ENCODE measurements at places on chromosomes 5 and 9.

DNA sequence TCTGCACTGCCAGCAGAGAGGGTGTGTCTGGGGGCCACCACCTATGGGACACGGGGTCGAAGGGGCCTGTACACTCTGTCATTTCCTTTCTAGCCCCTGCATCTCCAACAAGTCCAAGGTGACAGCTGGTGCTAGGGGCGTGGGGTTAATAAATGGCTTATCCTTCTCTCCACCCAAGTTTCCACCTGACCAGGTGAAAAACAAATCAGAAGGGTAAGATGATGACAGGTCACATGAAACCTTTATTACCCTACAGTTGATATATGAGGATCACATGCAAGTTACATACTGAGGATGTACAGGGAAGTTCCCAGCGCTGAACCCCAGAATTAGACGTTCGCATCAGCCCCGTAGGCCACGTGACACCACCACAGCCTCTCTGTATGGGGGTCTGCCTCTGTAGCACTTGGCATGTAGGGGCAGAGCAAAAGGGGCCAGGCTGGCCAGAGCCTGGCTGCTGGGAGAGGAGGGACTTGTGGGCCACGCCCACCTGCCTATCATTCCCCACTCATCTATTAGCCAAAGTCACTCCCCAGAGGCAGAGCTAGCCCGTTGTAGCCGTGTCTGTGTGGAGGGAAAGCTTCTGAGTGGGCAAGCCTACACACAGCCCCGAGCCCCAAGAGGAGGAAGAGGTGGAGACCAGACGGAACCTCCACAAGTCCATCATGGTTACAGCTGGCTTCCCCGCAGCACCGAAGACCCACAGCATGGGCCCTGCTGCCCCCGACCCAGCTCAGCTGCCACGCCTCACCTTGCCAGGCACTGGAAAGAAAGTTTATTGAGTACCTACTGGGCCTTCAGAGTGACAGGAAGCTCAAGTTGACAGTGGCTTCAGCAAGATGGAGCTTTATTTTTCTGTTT, 2.2 kb downstream of the TMEM141 start:
- DNase-seq: no peak

DNA sequence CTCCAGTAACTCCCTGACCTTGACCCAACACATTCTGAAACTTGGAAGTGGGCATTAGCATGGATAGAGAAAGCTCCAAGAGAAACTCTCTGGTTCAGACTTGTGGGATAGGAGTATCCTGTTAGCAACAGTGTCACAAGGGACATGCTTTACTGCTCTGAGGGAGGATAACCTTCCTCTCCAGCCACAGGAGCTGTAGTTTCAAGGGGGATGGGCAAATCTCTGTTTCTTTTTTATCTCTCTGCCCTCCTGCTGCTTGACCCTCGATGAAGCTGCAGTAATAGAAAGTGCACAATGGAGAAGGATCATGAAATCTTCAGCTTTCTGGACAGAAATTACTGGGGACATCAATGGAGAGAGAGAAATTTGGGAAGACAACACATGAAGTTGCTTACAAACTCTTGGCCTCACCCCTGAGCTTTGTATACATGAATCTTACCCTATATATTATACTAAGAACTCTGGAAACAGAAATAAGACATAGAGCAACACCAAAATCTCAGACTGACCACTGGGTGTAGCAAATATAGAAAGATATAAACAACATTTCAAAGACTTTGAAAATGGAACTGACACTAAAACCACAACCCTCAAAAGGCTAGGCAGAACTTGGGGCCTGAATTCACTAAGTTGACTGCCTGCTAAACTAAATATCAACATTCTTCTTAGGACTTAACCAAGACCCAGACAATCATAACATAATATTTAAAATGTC, 471.0 kb upstream of the MEF2C start:
- DNase-seq: no peak

DNA sequence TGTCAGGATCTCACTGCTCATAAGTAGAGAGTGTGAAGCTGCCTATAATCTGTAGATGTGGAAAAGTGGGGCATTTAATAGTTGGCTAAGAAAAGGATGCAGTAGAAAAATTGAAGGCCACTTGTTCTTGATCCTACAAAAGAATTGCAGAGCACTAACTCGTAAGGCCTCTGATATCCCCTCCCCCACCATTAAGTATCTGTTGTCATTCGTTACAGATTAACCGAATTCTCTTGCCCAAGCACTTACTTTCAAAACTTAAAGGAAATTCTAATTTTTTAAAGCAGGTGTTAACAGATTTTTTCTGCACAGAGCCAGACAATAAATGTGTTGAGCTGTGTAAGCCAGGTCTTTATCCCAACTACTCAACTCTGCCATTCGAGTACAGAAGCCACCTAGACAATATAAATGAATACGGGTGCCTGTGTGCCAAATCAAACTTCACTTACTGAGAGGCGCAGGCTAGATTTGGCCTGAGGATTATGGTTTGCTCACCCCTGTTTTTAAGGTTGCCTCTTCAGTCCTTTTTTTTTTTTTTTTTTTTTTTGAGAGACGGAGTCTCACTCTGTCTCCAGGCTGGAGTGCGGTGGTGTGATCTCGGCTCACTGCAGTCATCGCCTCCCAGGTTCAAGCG, 234.8 kb downstream of the RFK start:
- no peak for DNase-seq

DNA sequence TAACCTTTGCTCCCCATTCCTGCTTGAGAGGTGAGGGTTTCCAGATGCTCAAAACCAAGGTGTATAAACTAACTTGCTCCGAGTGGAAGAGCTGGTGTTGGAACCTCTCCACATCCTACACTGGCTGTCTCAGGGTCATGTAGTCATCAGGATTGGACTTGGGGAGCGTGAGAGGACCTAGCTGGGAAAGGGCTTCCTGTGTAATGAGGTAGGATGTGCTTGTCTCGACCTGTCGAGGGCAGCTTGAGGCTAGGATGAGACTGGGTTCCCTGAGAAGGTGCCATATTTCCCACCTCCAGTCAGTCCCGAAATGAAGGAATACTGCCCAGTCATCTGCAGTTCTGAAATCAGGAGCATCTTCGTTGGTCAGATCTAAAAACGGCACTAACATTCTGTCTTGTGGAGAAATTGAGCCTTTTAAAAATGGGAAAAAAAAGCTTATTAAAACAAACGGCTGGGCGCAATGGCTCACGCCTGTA, 1.3 kb downstream of the CCNI2 start:
- no peak for DNase-seq

- DNase-seq: no peak
Observed at GRCh38 chr5:156758011-156758791, 91.9 kb upstream of the PPP1R2B start.

DNA sequence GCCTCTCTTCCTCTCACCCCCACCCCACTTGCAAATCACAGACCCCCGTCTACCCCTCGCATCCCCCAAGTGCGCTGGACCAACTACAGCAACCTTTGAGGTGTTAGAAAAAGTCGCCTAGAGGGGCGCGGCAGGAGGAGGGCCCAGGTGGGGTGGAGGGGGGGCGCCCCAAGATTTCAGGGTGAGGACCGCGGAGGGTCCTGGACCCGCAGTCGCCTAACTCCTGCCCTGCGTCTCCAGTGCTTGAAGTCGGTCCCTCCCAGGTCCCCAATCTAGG, 379 bp upstream of the EGFLAM start:
- no peak for DNase-seq

DNA sequence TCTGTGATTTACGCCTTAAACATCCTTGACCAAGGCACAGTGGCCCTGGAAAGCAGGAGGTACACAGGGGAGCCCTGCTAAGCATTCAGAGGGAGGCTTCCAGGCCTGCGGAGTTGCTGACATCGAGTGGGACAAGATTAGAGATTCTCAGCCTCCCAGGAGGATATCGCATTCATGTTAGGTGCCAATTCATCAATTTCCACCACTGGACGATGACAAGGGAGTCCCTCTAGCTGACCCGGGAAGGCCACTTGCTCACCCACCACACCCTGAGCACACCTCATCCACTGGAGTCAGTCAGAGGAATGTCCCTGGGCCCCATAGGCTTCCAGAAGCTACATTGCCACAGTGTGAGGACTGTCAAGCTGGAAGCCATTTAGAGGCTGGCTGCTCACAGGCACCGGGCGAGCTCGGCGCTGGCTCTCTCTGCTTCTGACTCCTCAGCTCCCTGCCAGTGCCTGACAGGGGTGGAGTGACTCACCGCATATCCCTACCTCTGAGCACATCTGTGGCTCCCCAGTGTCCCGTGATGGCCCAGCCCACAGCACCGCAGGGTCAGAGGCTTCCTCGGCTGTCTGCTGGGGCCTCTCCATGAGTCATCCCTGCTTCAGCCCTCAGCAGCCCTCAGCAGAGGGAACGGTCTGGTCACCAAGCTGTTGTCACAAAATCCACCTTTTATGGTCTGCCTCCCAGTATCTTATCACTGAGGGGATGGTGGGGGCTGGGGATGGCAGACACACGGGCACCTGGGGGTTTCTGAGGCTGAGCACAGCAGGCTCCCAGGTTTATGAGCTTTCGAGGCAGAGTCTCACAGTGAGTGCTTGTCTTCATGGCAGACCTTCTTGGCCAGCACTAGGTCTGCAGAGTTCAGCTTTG, 117.5 kb downstream of the ZNF608 start:
- DNase-seq: no peak

DNA sequence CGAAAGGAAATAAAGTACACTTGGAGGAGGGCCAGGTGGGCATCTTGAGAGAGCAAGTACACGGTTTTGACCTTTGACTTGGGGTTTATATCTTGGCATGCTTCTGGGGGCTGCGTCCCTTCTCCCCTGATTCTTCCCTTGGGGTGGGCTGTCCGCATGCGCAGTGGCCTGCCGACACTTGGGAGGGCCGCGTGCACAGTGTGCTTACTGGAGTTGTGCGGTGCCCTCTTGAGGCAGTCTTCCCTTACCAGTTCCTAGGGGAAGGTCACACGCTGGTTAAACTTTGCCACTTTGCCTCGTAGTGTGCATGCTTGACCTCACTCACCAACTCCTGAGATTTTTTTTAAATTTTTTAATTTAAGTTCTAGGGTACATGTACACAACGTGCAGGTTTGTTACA, 4.3 kb upstream of the CLPTM1L start:
- DNase-seq: no peak

- DNase-seq: no peak
Observed at GRCh38 chr5:177099422-177100093, 12.8 kb downstream of the FGFR4 start.

DNA sequence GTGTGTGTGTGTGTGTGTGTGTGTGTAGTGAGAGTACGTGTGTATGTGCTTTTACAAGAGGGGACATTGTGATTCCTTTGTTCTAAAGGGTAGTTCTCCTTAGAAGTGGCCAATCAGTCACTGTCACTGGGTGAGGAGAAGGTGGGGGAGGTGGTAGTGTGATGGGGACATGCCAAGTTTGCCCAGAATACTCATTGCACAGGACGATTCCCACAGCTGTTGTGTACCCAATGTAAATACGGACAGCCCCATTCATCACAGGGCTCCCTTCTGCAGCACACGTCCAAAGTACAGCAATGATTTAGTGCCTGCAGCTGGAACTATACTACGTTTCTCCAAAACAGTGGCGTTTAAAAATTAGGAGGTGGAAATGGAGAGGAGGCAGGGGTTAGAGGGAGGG, 287.8 kb downstream of the TLR4 start:
- peak; percentile 43 for DNase-seq

DNA sequence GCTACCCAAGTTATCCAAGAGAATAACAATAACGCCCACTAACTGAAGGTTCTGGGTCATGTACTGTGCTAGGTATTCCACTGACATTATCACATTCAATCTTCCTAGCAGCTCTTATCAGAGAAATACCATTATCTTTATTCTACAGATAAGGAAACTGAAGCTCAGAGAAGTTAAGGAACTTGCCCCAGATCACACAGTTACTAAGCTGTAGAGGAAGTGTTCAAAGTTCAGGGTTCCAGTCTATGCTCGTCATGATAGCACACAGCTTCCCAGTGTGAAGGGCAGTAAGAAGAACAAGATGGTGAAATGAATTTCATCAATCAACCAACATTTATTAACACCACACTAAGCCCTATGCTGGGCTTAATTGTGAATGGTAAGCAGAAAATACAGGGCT, 29.6 kb downstream of the ELOVL7 start:
- DNase-seq: no peak

DNA sequence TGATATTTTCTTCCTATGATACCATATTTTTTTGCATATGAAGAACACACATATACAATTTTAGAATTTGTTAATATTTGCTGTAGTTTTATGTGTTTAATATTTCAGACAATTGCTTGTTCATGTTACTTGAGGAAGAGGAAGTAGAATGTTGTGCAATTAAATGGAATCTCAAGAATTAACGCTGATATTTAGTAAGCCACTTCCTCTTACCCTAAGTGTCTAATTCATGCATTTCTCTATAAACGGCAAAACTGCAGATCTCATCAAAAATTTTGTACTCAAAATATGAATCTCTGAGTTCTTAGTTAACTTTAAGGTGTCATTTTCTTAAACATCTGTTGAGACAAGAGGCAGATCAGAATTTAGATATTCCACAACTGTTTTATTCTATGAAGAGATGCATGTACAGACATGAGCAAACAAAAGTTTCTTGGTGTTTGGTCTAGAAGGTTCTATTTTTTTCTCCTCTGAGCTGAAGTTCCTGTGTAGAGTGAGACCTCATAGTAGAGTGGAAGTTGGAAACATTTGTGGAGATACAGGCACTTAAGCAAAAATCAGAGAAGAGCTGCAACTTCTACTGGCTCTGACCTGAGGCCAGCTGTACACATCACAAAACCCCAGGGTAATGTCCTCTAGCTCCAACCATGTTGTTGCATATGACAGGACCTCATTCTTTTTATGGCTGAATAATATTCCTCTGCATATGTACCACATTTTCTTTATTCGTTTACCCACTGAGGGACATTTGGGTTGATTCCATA, 16.6 kb upstream of the TGFBI start:
- no peak for DNase-seq

- DNase-seq: no peak
Observed at GRCh38 chr5:177595991-177596774, 3.7 kb upstream of the B4GALT7 start.

GRCh38 chr9:125911861-125912644, 164.9 kb downstream of the PBX3 start:
- DNase-seq: no peak

- DNase-seq: peak; percentile 66
Observed at GRCh38 chr5:65102371-65102975, 333.7 kb downstream of the CWC27 start.

DNA sequence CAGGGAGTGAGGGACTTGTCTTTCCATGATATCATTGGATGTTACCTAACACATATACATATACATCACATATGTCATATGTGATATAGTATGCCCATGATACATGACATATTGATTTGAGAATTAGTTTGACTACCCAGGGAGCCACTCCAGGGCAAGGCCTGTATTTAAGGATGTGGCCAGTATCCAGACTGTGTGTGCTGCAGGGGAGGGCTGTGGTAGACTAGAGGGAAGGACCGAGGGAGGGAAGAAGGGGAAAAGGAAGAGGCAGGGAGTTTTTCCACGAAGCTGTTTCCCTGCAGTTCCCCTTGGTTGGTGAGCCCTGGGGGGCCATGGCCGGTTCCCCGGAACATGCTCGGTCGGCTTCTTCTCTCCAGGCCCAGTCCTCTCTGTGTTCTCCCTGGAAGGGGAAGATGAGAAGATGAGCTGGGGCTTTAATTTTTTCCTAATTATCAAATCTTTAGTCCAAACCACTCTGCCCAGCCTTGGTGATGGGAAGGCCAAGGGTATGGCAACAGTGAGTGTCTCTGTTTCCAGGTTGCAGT, 48.7 kb downstream of the NSUN2 start:
- no peak for DNase-seq

GRCh38 chr9:98639133-98639532, 69.6 kb downstream of the GABBR2 start:
- DNase-seq: no peak

GRCh38 chr9:73613092-73613701, 461.5 kb downstream of the ANXA1 start:
- no peak for DNase-seq

All from NCI-H187 (cell line).